ENCODE measurements at places on chromosomes 11 and 22. TPM values are rescaled to one million over a fixed set of nuclear protein-coding genes. Genes with fewer than 3 reads are reported as not detected.
A peak's percentile ranks its signal among the peaks of the same experiment; 100 is the strongest.

POU2F3 gene
- total RNA-seq, result 1.4 TPM

MS4A6A gene
- total RNA-seq, result not detected

DNA sequence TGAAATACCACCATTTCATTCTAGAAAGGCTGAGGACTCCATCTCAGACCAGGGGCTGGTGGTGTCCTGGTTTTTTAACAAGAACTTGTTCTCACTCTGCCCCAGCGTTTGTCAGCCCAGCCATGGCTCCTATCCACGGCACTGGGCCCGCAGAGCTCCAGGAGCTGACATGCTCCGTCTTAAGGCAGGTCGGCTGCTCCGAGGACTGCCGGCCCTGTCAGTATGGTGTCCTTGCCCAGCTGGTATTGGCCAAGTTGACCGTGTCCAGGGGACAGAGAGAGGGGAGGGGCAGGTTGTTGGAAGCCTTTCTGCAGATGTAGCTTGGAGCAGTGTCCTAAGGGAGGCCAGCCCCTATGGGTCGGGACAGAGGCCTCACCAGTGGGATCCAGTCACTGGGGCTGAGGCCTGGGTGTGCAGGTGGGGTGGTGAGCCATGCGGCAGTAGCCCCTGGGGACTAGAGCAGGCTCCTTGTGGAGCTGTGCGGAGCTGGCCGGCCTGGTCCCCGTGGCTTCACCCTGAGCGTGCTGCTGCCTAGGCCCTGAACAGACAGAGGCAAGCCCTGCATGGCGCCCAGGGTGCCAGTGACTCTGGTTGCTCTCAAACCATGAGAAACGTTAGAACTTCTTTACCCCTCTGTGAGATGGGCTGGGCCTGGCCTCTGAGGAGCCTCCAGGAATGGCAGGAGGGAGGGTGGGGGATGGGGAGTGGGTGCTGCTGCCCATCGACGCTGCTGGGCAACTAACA, 39.9 kb upstream of the KCNQ1OT1 start:
- peaks cover 4% of the 10 kb centered on the region for H3K27me3 ChIP-seq
- H3K4me3 ChIP-seq, result no peak overlapping the region
- H3K27ac ChIP-seq, result no peak overlapping the region
- no peaks in the 10 kb centered on the region for H3K4me1 ChIP-seq
- no peaks in the 10 kb centered on the region for H3K36me3 ChIP-seq

DDTL gene
- total RNA-seq, result not detected

DNA sequence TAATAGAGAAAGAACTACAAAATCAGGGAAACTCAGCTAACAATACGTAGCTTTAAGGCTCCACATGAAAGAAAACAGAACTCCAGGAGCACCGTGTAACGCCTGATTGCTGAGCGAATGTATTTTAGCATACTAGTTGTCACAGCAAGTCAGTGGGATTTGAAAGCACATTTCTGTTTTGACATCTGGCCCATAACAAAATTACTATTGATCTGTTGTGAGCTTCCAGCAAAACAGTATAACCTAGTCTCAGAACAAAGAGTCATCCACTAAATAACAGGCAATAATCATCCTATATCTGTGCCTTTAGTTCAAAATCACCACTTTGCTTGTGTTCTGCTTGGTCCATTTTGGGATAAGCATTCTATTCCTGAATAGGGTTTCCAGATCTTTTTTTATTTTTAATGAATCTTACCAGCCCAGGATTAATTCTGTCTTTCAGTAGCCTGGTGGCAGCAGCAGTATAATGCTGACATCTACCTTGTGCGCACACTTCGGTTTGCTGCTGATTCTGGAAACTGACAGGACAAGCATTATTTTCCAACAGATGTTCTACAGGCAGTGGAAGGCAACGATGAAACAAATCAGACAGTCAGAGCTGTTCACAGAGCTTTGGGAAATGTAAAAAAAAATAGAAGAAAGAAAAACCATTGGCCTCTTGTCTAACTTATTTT, 66.2 kb downstream of the CADM1 start:
- H3K4me1 ChIP-seq, result no peaks in the 10 kb centered on the region
- H3K27me3 ChIP-seq, result no peaks in the 10 kb centered on the region
- H3K27ac ChIP-seq, result no peak overlapping the region
- H3K36me3 ChIP-seq, result no peaks in the 10 kb centered on the region
- no peak overlapping the region for H3K4me3 ChIP-seq
- no peak for DNase-seq

EIF3M gene
- 1,051 TPM for total RNA-seq

DNA sequence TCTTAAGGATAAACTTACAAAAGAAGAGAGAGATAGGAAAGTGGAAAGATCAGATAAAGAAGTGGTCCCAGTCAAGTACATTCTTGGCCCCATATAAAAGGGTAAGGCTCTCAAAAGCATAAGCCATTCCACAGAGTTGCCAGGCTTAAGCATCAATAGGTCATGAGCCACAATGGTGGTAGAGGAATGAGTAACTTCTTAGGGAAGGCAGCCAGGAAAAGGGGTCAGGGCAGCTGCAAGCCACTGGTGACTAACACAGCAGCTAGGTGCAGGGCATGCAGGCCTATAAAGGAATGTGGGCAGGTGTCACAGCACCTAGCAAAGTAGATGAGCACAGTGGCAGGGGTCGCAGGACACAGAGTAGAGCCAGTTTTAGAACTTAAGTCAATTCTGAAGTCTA, 302.6 kb upstream of the FAT3 start:
- no peak overlapping the region for H3K27ac ChIP-seq
- H3K4me1 ChIP-seq, result no peaks in the 10 kb centered on the region
- no peaks in the 10 kb centered on the region for H3K27me3 ChIP-seq
- no peak overlapping the region for H3K4me3 ChIP-seq
- DNase-seq, result no peak
- no peaks in the 10 kb centered on the region for H3K36me3 ChIP-seq

ME3 gene
- total RNA-seq, result 49.6 TPM

DNA sequence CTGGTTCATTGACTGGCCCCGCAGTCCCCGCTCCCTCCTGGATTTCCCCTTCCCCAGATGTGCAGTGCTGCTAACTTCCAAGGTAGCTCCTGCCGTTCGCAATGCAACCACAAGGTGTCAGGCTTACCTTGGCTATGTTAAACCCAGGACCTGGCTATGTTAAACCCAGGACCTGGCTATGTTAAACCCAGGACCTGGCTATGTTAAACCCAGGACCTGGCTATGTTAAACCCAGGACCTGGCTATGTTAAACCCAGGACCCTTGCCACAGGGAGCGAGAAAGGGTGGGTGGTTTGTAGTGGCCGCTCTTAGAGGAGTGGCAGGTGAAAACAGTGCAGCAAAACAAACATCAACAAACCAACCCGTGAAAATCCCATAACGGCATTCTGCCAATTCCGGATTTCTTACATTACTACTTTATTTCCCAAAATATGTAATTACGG, 2.9 kb upstream of the ADAMTS8 start:
- peak; percentile 90 for DNase-seq
- H3K27me3 ChIP-seq, result peaks cover 48% of the 10 kb centered on the region

MPPED1 gene
- total RNA-seq, result 2.0 TPM

CXCR5 gene
- not detected for total RNA-seq

GRCh38 chr22:50304528-50305392, 2.7 kb downstream of the PLXNB2 start:
- no peak overlapping the region for H3K27ac ChIP-seq
- no peaks in the 10 kb centered on the region for H3K36me3 ChIP-seq
- DNase-seq, result no peak
- peaks cover 13% of the 10 kb centered on the region for H3K27me3 ChIP-seq
- H3K4me3 ChIP-seq, result no peak overlapping the region

- peaks cover 5% of the 10 kb centered on the region for H3K36me3 ChIP-seq
- peaks cover 57% of the 10 kb centered on the region for H3K27me3 ChIP-seq
- H3K4me1 ChIP-seq, result peaks cover 57% of the 10 kb centered on the region
- H3K27ac ChIP-seq, result no peak overlapping the region
- H3K4me3 ChIP-seq, result peak overlapping the region; percentile 65
Measured at GRCh38 chr11:20155683-20156279, 4.5 kb downstream of the DBX1 start.

- peaks cover 34% of the 10 kb centered on the region for H3K27me3 ChIP-seq
- H3K36me3 ChIP-seq, result no peaks in the 10 kb centered on the region
- no peak overlapping the region for H3K4me3 ChIP-seq
- H3K4me1 ChIP-seq, result peaks cover 6% of the 10 kb centered on the region
- no peak overlapping the region for H3K27ac ChIP-seq
Measured at GRCh38 chr11:61956191-61957020, 6.3 kb downstream of the BEST1 start.

- no peak overlapping the region for H3K4me3 ChIP-seq
- H3K27ac ChIP-seq, result no peak overlapping the region
- H3K4me1 ChIP-seq, result no peaks in the 10 kb centered on the region
- H3K27me3 ChIP-seq, result peaks cover 100% of the 10 kb centered on the region
- no peaks in the 10 kb centered on the region for H3K36me3 ChIP-seq
Measured at GRCh38 chr22:22210375-22210774, 34.2 kb upstream of the VPREB1 start.

DNA sequence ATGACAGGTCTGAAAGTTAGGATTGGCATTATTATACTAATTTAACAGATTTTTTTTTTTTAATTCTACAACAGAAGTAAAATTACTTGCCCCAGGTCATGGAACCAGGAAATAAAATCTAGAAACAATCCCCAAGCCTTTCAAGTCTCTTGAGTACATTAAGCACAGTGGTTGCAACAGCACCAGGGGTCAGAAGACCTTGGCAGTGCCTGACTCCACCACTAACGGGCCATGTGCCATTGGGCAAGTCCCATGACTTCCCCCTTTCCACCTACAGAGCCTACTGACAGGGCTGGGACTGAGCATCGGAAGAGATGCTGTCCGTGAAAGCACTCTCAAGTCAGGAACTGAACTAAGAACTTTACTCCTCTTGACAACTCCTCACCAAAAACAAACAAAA, 98.6 kb upstream of the AKIP1 start:
- peaks cover 44% of the 10 kb centered on the region for H3K4me1 ChIP-seq
- H3K27ac ChIP-seq, result no peak overlapping the region
- no peak for DNase-seq
- no peaks in the 10 kb centered on the region for H3K27me3 ChIP-seq
- no peaks in the 10 kb centered on the region for H3K36me3 ChIP-seq
- H3K4me3 ChIP-seq, result no peak overlapping the region

GRCh38 chr11:45942381-45942780, 19.9 kb downstream of the LARGE2 start:
- no peaks in the 10 kb centered on the region for H3K27me3 ChIP-seq
- no peaks in the 10 kb centered on the region for H3K4me1 ChIP-seq
- H3K4me3 ChIP-seq, result no peak overlapping the region

SDHAF2 gene
- total RNA-seq, result 27.4 TPM

DNA sequence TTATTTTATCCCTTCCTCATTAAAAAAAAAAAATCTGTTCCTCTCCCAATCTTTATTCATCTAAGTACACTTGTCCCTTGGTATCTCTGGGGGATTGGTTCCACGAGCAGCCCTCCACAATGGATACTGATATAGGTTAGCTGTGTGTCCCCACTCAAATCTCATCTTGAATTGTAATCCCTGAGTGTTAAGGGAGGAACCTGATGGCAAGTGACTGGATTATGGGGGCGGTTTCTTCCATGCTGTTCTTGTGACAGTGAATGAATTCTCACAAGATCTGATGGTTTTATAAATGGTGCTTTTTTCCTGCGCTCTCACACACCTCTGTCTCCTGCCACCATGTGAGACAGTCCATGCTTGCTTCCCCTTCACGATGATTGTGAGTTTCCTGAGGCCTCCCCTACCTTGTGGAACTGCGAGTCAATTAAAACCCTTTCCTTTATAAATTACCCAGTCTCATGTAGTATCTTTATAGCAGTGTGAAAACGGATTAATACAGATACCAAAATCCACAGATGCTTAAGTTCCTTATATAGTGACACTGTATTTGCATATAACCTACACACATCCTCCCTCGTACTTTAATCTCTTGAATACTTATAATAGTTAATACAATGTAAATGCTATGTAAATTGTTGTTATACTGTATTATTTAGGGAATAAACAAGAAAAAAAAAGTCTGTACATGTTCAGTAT, 62.0 kb downstream of the PACS1 start:
- H3K4me3 ChIP-seq, result no peak overlapping the region
- no peak for DNase-seq
- H3K27ac ChIP-seq, result no peak overlapping the region
- H3K4me1 ChIP-seq, result peaks cover 2% of the 10 kb centered on the region

- H3K27ac ChIP-seq, result no peak overlapping the region
- H3K4me1 ChIP-seq, result peaks cover 9% of the 10 kb centered on the region
- H3K36me3 ChIP-seq, result no peaks in the 10 kb centered on the region
- H3K27me3 ChIP-seq, result peaks cover 53% of the 10 kb centered on the region
Measured at GRCh38 chr22:38201371-38201710, 453 bp upstream of the MAFF start.

SEC14L2 gene
- total RNA-seq, result 5.7 TPM

GRCh38 chr11:125088123-125088522, 23.3 kb downstream of the TMEM218 start:
- H3K36me3 ChIP-seq, result no peaks in the 10 kb centered on the region
- H3K27ac ChIP-seq, result no peak overlapping the region
- H3K4me1 ChIP-seq, result peaks cover 19% of the 10 kb centered on the region
- DNase-seq, result no peak

DTX4 gene
- 16.9 TPM for total RNA-seq

- H3K4me3 ChIP-seq, result no peak overlapping the region
- no peaks in the 10 kb centered on the region for H3K27me3 ChIP-seq
- H3K36me3 ChIP-seq, result no peaks in the 10 kb centered on the region
- H3K4me1 ChIP-seq, result no peaks in the 10 kb centered on the region
- H3K27ac ChIP-seq, result no peak overlapping the region
- no peak for DNase-seq
Measured at GRCh38 chr11:62372871-62373270, 35.6 kb downstream of the ASRGL1 start.

DNA sequence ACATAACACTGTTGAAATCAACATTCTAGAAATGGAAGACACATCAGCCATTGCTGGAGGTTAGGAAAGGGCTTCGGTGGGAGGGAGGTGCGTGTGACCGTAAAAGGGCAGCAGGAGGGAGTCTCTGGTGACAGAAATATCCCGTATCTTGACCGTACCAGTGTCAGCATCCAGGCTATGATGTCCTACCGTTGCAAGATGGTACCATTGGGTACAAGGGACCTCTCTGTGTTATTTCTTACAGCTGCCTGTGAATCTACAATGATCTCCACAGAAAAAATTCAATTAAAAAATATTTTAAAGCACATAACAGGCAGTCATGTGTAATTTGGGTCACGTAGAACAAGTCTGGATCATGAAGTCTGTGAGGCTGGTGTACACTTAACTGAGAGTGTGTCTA, 27.4 kb upstream of the SEPTIN5 start:
- H3K4me3 ChIP-seq, result no peak overlapping the region
- no peaks in the 10 kb centered on the region for H3K36me3 ChIP-seq
- H3K4me1 ChIP-seq, result peaks cover 18% of the 10 kb centered on the region
- no peak for DNase-seq
